Activated T-cell treated with anti-CD3 and anti-CD28 coated beads, Interleukin-2, amount 50 U/mL, for 24 hours (primary cell): ENCODE measurements at places on chromosomes 2 and 18.

GRCh38 chr2:72082021-72082601 is 65.6 kb downstream of the CYP26B1 start:
- no peak overlapping the region for H3K27ac ChIP-seq
- no peaks in the 10 kb centered on the region for H3K36me3 ChIP-seq
- peaks cover 2% of the 10 kb centered on the region for H3K27me3 ChIP-seq

GRCh38 chr2:86703704-86704361 is 16.3 kb upstream of the RMND5A start:
- peaks cover 4% of the 10 kb centered on the region for H3K4me1 ChIP-seq
- H3K27me3 ChIP-seq = peaks cover 6% of the 10 kb centered on the region
- H3K36me3 ChIP-seq = no peaks in the 10 kb centered on the region
- H3K4me3 ChIP-seq = no peak overlapping the region
- DNase-seq = no peak

DNA sequence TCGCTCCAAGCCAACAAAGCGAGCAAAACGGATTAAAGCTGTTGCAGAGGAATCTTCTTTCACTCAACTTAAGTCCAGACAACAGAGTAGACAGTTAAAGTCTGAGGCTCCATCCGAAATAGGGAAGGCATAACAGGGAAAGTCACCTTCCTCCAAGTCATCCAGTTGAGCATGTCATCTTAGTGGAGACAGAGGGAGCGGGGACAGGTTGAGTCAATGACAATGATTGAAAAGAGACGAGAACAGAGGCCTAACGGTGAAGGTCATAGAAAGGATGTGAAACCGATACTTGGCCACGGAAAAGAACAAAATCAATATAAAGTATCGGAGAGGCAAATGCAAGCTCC is 455 bp downstream of the C18orf32 start:
- peaks cover 81% of the 10 kb centered on the region for H3K36me3 ChIP-seq
- H3K4me3 ChIP-seq = peak overlapping the region; percentile 99
- DNase-seq = no peak
- H3K27ac ChIP-seq = peak overlapping the region; percentile 100

- no peak overlapping the region for H3K4me3 ChIP-seq
- H3K4me1 ChIP-seq = peaks cover 84% of the 10 kb centered on the region
- no peak for DNase-seq
- H3K27me3 ChIP-seq = no peaks in the 10 kb centered on the region
- peaks cover 73% of the 10 kb centered on the region for H3K36me3 ChIP-seq
- peak overlapping the region; percentile 77 for H3K27ac ChIP-seq
Observed at GRCh38 chr18:63266888-63267790, 52.4 kb downstream of the BCL2 start.

DNA sequence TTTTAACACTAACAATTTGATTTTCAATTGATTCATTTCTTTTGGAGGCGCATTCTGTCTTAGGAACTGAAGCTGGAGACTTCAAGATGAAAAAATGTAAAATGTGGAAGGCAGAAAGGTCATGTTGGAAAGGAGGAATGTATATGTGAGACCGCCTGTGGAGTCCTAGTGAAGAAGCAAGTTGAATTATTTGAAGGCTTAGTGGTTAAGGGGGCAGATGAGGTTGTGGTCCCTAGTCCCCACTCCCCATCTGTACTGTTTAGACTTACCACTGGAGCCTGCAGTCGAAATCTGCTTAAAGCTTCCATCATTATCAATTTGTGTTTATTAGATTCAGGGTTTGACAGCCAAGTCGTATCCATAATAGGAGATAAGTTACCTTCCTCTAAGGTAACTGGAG is 15.4 kb upstream of the MIB1 start:
- H3K36me3 ChIP-seq = no peaks in the 10 kb centered on the region
- no peak overlapping the region for H3K4me3 ChIP-seq
- no peaks in the 10 kb centered on the region for H3K27me3 ChIP-seq

GRCh38 chr2:170814533-170815230 is 2.0 kb upstream of the GAD1 start:
- H3K27me3 ChIP-seq = peaks cover 78% of the 10 kb centered on the region
- H3K36me3 ChIP-seq = no peaks in the 10 kb centered on the region
- DNase-seq = no peak
